ENCODE measurements at places on chromosomes 11 and 22.

DNA sequence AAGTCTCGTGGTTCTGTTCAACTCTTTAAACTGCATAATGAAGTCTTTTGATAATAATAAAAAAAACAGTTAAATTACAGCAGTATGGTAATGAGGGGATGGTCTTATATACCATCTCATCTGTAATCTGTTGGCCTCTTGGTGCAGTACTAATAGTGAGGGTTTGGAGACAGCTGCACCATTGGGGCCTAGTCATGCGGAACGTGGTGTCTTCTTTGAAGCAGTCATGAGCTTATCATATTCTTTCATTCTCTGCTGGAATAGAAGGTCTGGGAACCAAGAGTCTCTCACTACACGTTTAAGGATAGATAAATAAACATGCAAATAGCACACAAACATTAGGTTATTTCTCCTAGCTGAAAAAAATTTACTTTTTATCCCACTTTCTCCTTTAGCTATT, 40.9 kb upstream of the OR9Q1 start:
- DNase-seq: no peak

DNA sequence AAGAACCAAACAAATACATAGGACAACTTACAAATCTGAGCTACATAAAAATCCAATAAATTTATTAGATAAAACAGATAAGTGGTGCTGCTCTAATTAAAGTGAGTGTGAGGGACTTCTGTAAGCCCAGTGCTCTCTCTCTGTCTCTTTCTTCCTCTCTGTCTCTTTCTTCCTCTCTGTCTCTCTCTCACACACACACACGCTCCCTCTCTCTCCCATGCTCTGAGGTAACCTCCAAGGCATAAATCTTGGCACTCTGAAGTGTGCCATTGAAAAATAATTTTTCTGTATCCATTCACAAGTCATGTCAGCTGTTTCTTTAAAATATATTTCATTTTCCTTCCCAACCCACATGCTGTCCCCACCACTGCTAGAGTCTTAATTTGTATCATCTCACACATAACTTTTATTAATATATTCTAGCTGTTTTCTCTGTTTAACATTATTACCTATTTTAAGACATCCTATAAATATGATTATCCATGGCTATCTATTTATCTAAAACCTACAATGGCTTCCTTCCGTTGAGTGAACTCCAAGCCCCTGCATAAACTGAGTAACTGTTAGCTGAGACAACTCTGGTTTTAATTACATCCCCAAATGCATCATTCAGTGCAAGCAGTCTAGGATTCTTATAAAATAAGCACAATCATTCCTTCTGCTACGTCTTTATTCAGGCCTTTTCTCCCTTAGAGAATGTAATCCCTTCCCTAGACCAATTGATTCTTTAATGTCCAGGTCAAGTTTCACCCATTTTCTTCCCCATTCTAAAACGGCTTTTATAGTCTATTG, 57.4 kb upstream of the SLC5A12 start:
- no peak for DNase-seq

DNA sequence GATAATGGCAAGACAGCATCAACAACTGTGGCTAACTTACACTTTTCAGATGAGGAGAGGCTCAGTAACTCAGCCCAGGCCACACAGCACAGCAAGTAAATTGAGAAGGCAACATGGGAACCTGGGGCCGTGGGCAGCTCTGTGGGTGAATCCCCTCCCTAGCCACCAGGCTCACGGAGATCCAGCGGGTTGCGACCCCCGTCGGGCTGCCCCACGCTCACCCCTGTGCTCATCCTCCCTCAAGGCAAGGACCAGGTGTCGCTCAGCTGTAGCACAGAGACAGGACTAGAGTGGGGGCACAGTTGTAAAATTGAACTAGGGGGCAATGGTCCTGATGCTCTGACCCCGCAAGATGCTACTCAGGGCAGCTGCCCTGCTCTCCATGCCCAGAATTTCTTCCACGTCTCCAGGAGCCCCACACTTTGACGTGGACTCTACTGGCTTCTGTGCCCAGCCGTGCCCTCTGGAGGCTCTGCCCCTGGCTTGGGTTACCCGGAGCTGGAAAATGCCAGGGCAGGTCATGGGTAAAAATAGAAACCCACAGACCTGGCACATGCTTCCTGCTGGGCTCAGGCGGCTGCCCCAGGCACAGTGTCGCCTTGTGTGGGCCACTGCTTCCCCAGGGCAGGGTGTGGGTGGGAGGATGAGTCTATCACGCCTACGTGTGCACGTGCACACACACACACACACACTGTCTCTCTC, 9.0 kb downstream of the TUBA8 start:
- no peak for DNase-seq

DNA sequence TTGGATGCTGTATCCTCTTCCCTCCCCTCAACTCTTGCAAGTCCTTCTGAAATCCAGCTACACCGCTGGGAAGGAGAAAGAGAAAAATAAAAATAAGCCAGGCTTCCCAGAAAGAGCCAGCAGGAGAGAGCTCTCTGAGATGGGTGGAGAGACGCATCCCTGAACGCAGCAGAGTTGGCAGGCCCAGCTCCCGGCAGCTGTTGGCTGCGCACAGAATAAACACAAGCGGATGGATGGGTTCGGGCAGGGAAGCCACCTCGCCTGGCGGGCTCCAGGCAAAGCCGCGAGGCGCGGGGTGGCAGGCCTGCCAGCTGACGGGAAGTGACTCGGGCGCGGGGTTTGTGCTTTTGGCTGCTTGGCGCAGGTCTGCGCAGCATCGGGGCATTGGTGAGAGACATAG, 537.7 kb downstream of the MIAT start:
- no peak for DNase-seq

DNA sequence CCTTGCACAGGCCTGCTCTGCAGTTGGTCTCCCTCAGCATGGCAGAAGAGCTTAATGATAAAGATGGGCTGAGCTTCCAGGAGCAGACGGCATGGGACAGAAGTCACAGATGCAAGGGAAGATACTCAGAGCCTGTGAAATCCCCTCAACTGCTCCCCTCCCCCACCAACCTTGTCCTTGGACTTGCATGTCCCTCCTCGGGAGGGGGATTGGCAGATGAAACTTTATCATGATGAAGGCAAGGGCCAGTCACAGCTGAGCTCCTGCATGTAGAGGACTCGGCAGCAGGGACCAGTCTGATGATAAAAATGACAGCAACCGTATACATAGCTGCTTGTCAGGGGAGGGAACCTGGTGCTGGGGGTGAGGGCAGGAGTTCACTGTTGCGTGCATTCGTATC, 6.8 kb upstream of the SLC22A8 start:
- no peak for DNase-seq

- DNase-seq: no peak
Measured at GRCh38 chr11:80255021-80255420, 814.2 kb upstream of the TENM4 start.

- DNase-seq: no peak
Measured at GRCh38 chr22:27892064-27892463, 27.0 kb downstream of the PITPNB start.

DNA sequence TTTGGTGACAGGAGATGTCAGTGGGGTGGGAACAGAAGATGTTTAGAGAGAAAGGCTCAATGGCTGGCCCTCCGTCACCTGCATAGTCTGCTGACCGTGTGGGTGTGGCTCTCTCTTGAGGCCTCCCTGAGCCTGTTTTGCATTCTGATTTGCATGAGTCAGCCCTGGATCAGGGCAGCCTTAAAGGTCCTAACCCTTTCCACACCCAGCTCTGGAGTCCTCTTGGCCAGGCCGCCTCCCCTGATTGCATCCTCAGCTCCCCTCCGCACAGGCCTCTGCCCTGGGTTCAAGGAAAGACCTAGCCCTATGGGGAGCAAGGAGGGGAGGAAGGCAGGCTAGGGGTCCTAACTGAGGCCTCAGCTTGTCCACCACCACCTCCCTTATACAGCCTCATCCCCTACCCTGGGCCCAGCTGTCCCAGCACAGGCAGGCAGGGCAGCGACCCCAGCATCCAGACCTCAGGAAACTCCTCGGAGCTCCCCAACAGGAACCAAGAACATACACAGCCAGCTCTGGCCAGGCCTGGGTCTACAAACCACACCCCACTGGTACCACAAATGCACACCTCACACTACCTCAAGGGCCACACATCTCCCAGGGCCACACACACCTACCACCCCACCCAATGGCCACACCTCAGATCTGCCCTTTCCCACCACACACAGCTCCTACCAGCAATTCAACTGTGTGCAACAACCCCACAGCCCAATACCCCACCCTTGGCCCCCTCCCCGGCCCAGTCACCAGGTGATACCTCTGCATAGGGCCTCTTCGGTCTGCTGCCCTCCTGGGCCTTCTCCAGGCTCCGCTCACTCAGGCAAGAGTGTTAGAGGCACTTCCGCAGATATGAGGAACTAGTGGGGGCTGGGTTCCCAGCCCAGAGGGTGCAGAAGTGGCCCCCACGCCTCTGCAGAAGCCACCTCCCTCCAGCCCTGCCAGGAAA, 13.7 kb downstream of the ARAP1 start:
- DNase-seq: no peak

- no peak for DNase-seq
Measured at GRCh38 chr22:19691721-19692341, 22.5 kb upstream of the SEPTIN5 start.

DNA sequence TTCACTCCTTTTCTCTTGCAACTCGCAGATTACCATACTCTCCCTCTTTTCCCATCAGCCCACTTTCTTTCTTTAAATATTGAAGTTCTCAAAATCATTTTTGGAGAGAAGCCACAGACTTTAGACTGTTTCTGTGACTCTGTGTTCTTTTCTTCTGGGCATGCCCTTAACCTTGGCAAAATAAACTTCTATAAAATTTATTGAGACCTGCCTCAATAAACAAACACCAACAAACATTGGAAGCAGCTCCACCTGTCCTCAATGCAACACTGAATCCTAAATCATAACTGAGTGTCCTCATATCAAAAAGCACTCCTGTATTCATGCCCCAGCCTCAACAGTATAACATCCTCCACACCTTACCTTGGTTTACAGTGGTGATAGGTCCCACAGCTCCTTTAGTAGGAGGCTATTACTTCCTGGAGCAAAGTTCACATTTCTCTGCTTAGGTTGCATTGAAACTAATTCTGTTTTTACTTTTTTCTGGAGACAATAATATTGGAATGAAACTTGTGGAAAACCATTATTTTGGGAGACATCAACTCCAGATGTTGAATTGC, 320.0 kb upstream of the LRRC4C start:
- no peak for DNase-seq

DNA sequence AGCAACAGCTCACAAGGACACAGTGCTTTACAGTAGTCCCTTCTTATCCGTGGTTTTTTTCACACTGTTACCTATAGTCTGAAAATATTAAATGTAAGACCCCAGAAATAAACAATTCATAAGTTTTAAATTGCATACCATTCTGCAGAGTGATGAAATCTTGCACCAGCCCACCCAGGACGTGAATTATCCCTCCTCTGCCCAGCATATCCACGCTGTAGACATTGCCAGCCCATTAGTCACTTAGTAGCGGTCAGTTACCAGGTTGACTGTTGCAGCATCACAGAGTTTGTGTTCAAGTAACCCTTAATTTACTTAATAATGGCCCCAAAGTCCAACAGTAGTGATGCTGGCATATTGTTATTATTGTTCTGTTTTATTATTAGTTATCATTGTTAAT, 3.6 kb downstream of the CLTCL1 start:
- no peak for DNase-seq

GRCh38 chr11:70466154-70466553, 67.8 kb downstream of the CTTN start:
- no peak for DNase-seq

GRCh38 chr22:43448048-43448447, 36.2 kb downstream of the MPPED1 start:
- no peak for DNase-seq

- no peak for DNase-seq
Measured at GRCh38 chr11:57251491-57252104, 14.5 kb upstream of the APLNR start.

- DNase-seq: no peak
Measured at GRCh38 chr11:8913961-8914660, 3.1 kb downstream of the AKIP1 start.

DNA sequence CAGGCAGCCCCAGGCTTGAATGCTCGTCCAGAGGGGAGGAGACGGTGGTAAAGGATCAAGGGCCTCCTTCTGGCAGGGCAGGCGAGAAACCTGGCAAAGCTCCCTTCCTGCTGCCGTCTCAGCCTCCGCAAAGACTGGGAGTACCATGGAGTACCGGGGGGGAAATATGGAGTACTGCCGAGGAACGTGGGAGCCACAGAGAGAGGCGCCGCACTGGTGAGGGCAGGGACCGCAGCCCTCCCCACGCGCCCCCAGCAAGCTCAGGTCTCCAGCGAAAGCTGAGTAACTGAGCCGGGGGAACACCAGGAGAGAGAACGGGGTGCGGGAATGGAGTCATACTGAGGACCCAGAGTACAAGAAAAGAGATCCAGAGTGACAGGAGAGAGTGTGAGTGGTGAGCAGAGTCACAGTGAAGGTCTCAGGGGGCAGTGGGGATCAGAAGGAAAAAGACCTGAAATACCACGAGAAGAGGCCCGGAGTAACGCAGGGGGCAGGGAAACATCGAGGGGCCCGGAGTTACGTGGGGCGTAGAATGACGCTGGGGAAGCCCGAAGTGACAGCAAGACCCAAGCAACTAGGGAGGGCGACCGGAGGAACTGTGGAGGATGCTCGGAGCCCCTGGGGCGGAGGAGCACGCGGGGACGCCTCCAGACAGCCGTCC, 740 bp downstream of the EML3 start:
- no peak for DNase-seq

- DNase-seq: no peak
Measured at GRCh38 chr11:69705351-69705811, 1.6 kb upstream of the FGF19 start.

- no peak for DNase-seq
Measured at GRCh38 chr22:29690476-29690875, 29.3 kb upstream of the CABP7 start.

- DNase-seq: no peak
Measured at GRCh38 chr22:28450109-28450508, 229.5 kb downstream of the TTC28 start.

All from stimulated activated CD8-positive, alpha-beta memory T cell treated with anti-CD3 and anti-CD28 coated beads, Interleukin-15, amount 100 ng/mL, for 4 hours (primary cell).